CD4-positive, alpha-beta T cell treated with Interleukin-6 at 100 ng/mL for 8 hours (primary cell): ENCODE measurements at places on chromosomes 5 and 9.

DNA sequence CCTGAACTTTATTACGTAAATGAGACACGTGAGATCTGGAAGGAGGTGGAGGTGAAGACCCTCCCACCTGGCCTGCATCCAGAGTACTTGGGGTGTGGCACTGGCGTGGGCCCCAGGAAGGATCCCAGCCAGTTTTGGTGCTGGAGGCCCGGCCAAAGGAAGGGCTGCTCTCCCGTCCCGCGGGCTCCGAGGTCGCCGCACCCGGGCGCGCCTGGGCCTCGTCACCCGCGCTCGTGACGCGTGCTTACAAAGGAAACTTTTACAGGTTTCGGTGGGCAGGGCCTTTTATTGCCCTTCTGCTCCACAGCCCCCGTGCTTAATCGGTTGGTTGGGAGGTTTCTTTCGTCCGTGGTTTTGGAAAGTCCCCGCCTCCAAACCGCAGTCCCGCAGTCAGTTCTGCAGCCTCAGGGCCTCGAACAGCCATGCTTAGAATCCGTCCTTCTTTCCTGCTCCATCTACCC is 29.2 kb downstream of the CDKN2A start:
- peak; percentile 29 for DNase-seq

- DNase-seq: no peak
Observed at GRCh38 chr9:81589819-81590218, 99.5 kb downstream of the TLE1 start.

GRCh38 chr5:16740811-16741392 is 124.1 kb upstream of the RETREG1 start:
- no peak for DNase-seq

DNA sequence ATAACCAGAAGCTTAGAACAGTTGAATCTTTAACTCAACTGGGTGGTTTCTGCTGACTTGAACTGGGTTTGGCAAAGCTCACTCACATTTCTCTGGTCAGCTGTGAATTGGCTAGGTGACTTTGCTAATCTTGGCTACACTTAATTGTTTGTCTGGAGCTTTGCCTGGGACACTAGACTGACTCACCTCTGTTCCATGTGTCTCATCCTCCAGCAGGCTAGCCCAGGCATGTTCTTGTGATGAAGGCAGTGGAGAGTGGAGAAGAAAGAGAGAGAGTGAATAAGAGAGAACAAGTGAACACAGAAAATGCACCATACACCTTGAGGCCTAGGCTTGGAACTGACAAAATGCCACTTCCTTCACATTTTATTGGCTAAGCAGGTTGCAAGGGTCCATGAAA is 32.6 kb downstream of the SPATA31D1 start:
- no peak for DNase-seq

DNA sequence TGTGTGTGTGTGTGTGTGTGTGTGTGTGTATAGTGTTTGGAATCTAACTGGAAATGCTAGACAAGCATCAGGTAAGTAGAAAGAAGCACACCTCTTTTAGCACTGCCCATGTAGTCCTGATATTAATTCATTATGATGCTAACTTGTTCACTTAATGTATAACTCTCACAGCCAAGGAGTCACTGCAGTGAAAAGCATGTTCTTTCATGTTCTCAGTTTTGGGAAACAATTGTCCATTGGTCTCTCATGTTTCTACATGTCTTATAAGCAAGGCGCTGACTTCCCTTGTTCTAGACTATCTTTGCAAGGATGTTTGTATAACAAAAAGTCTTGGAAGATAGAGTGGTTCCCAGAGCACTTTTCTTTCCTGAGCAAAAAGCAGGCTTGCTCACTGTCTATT is 148.8 kb upstream of the TNPO1 start:
- no peak for DNase-seq

DNA sequence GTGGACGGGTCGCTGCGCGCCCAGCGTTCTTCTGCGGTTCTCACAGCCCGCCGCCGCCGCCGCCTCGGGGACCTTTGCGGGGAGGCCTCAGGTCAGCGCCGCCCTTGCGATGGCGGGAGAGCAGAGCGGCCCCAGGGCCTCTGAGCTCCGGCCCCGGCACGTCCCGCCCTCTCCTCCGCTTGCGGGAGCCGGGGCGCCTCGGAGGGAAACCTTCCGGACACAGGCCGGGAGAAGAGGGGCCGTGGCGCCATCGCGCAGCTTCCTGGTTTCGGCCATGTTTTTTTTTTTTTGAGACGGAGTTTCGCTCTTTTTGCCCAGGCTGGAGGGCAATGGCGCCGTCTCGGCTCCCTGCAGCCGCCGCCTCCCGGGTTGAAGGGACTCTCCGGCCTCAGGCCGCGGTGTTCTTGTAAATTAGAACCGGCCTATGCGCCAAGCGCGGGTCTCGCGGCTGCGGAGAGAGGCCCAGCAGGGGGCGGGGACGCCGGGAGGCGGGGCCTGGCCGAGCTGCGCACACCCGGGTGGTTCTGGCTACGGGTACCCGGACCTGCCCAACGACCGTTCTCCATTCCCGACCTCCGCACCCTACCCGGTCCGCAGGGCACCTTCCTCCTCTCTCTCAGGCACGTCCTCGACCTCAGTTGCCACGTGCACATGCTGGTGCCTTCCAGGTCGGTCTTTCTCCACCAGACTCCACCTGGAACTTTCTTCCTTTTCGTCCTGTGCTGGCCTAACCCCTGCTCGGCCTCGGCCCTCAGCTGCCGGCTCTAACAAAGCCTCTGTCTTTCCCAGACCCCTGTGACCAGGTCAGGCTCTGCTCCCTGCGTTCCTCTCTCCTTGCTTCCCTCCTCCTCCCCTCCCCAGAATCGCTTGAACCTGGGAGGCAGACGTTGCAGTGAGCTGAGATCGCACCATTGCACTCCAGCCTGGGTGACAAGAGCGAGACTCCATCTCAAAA is 28.8 kb upstream of the MGAT1 start:
- peak; percentile 68 for DNase-seq

GRCh38 chr5:179867079-179867465 is 8.5 kb upstream of the MRNIP start:
- no peak for DNase-seq

DNA sequence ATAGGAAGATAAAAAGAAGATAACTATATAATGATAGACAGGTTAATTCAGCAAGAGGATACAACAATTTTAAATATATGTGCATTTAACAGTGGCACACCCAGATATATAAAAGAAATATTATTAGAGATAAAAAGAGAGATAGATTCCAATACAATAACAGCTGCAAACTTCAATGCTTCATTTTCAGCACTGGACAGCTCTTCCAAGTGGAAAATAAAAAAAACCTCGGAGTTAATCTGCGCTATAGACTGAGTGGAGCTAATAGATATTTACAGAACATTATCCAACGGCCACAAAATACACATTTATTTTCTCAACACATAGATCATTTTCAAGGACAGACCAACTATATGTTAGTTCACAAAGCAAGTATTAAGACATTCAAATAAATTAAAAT is 1229.5 kb upstream of the CDH6 start:
- no peak for DNase-seq

GRCh38 chr5:32083981-32084430 is 90.1 kb downstream of the GOLPH3 start:
- DNase-seq: no peak

DNA sequence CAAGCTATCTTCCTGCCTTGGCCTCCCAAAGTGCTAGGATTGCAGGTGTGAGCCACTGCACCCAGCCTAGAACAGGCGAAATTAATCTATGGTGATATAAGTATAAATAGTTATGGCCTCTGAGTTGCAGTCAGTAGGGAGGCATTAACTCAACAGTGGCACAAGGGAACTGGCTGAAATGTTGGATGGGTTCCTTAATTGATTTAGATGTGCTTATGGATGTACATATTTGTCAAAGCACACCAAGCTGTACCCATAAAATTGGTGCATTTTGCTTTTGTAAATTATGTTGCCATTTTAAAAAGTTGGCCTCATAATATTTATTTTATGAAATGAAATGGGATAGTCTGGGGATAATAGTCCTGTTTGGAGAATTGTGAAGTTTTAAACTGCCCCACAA is 36.8 kb upstream of the GLIPR2 start:
- no peak for DNase-seq

DNA sequence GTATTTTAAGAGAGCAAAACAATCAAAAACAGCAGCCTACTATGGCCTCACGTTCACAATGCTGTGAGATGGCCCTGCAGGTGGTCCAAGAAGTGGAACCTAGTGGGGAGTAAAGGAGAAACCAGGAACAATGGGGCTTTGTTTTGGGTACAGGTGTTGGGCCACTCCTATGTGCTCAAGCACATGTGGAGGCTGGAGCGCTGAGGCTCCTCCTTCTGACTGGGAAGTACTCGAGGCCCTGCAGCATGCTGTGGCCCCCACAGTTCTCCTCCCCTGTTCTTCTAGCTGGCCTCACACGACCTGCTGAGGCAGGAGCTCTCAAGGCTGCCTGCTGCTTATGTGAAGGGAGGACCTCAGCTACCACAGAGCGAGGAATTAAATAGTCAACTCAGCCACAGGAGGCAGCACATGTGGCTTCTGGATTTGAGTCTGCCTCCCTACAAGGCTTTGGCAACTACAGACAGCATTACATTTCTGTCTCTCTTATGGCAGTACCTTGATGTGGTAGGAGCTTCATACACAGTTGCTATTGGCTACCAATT is 482.3 kb downstream of the SPOCK1 start:
- DNase-seq: no peak

DNA sequence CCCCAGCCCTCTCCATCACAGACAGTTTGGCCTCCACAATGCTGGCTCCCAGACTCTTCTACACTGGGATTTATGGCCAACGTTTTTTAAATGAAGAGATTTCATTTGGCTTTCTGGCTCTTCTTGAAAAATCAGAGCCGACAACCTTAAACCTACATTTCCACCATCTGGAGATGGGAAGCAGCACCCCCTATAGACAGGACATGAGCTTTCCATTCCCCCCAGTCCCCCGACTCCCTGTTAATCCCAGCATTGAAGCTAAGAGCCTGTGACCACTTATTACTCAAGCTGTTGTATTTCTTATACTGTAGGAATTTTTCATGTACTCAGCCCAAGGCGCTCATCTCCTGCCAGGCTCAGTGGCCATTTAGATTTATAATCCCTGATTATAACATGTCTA is 34.0 kb upstream of the AFAP1L1 start:
- DNase-seq: no peak

- DNase-seq: no peak
Observed at GRCh38 chr9:34059281-34059680, 10.6 kb upstream of the UBAP2 start.

- DNase-seq: peak; percentile 12
Observed at GRCh38 chr5:141512911-141513626, 24.2 kb downstream of the PCDHGC5 start.

DNA sequence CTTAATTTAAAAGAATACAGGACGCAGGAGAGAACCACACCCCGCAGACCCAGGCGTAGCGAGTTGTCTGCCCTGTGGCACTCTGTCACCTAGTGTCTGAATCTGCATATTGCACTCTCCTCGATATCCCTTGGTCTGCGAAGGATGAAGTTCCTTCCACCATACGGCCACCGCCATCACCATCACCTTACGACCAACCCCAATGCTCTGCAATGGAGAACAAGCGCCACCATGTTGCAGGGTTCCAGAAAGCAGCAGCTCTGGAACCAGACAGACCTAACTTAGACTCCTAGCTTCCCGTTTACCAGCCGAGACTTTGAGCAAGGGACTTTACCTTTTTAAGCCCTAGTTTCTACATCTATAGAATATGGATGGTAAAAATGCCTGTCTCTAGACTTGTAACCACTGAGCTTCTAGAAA is 77.4 kb upstream of the DMRT1 start:
- DNase-seq: peak; percentile 31

GRCh38 chr5:88875341-88876234 is 7.4 kb downstream of the MEF2C start:
- no peak for DNase-seq

- no peak for DNase-seq
Observed at GRCh38 chr5:88769165-88769564, 113.8 kb downstream of the MEF2C start.

DNA sequence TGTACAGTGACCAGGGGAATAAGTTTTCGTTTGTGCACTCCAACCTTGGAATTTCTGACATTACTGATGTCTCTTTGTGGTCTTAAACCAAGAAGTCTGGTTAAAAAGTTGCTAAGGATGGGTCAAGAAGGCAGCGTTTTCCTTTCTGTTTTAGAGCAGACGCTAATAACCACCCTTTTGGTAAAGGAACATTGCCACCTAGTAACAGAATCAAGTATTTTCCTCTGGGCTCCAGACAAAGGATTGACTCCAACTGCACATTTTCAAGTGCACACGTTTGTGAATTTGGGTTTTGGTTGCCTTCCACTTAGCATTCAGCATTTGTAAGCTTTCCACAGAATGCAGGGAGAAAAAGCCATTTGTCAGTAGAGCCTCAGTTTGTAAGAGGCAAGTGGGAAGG is 22.2 kb upstream of the CEP78 start:
- peak; percentile 26 for DNase-seq

- no peak for DNase-seq
Observed at GRCh38 chr9:106962615-106963363, 99.8 kb downstream of the ZNF462 start.

DNA sequence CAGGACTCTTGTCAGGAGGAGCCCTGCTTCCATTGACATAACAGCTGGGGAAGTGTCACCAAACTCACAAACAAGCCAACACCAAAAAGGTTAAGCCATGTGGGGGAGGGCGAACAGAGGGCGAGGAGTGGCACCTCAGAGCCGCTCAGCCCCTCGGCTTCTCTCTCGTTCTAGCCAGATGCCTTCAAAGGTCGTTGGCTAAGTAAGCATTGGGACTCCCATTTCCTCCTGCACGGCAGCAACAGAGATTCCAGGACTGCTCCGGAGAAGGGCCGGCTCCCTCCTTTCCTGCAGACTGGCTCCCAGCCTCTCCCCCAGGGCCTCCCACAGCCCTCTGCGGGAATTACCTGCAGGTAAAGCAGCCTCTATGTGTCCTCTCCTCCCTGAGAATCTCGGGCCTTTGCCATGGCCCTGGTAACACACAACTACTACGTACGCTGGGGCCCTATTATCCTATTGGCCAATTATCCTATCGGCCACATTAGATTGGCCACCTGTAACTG is 52.1 kb upstream of the RNU6ATAC start:
- DNase-seq: no peak

GRCh38 chr9:88782931-88783710 is 208.1 kb upstream of the S1PR3 start:
- no peak for DNase-seq

GRCh38 chr9:94017939-94018531 is 62.9 kb upstream of the BARX1 start:
- no peak for DNase-seq

- no peak for DNase-seq
Observed at GRCh38 chr9:121720311-121721057, 69.0 kb downstream of the DAB2IP start.

GRCh38 chr5:57102905-57103255 is 71.0 kb upstream of the GPBP1 start:
- DNase-seq: no peak

- DNase-seq: no peak
Observed at GRCh38 chr9:79257790-79258351, 313.9 kb upstream of the TLE4 start.
